Suprapubic skin (tissue), 4 donors: ENCODE measurements at places on chromosomes 5 and 9.

- DNase-seq = no peak
Measured at GRCh38 chr5:101163088-101163487, 260.0 kb upstream of the ST8SIA4 start.

- no peak for DNase-seq
Measured at GRCh38 chr9:95157481-95158151, 159.9 kb downstream of the FANCC start.

GRCh38 chr5:52560366-52560765, 227.3 kb upstream of the ITGA1 start:
- no peak for DNase-seq

- no peak for DNase-seq
Measured at GRCh38 chr5:593511-593910, 18.6 kb upstream of the CEP72 start.

GRCh38 chr9:109781086-109781485, 1.1 kb downstream of the PALM2AKAP2 start:
- DNase-seq = no peak

DNA sequence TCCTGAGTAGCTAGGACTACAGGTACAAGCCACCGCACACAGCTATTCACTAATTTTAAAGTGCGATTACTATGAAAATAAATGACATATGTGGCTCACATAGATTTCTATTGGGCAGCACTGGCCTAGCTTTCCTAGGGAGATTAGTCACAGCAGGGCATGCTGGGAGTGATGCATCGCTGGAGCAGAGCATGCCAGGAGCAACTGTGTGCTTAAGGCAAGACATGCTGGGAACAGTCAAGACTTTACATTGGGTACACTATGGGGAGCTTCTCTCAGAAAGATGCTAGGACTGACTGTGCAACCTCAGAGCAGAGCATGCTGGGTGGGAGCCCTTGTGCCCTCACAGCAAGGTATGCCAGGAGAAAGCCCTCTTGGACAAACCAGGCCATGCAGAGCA, 9.3 kb downstream of the ST6GALNAC6 start:
- DNase-seq = no peak

DNA sequence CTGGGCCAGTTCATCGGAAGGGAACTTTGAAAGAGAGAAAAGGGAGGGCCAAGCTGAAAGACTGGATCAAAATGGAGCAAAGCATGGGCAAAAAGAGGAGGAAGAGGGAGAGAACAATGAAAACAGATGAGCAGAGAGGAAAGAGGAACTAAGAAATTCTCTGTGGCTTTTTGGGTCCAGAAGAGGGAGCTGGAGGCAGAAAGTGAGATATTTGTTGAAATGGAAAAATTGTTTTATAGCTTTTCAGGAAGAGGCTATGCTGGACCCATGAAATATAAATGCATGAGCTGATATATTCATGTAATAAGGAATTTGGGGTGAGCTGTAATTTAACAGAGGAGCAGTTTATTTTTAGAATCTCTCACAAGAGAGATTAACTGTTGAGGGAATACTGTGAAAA, 457.3 kb downstream of the DMAC1 start:
- DNase-seq = no peak

DNA sequence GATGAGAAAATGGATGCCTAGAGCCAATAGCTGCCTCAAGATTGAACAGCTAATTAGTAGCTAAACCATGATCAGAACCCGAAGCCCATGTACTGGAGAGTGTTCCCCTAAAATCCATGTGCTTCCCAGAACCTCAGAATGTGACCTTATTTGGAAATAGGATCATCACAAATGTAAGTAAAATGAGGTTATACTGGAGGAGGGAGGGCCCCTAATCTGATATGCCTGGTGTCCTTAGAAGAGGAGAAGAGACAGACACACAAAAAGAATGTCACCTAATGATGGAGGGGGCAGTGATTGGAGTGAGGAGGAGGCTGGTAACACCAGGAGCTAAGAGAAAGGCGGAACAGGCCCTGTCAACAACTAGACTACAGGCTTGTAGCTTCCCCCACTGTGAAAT, 41.3 kb upstream of the FBP1 start:
- DNase-seq = no peak

DNA sequence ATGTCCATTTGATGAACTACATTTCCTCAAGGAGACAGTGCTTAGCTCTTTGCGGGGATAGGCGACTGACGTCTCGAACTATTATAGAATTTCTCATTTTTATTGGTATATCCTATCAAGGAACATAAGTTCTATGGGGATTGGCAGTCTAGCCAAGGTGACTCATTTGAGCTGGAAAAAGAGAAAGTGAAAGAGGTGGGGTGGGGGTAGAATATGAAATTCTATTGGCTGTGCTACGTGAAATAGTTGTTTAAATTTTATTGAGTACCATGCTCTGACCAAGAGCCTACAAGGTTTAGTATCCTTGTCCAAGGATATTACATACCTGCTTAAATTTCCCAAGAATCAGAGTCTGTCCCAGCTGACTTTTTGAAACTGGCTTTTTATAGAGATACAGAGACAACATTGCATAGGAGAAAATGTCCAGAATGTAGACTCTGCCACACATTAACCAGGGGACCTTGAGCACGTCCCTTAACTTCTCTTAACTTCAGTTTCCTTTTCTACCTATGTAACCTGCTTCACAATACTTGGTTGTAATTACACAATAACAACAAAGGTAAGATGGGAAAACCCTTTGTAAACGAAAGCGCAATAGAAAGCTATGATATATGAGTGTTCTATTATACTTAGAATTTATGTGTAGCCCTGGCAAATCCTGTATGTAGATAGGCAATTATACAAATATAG, 226.4 kb upstream of the WWC1 start:
- no peak for DNase-seq

DNA sequence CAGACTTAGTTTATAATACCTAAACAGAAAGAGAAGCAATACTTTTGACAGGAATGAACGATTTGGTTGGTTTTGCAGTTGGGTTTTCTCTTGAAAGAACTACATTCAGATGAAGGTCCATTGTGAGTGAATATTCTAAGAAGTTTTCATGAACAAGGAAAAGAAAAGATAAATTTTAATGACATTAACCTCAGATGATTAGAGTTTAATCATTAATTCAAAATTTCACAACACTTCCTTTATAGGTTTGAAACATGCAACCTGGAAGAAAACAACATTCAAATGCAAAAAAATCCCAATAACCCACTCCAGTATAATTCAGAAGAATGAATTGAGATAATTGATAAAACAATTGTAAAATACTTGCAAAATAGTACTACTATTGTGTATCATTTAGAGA, 23.8 kb downstream of the EQTN start:
- DNase-seq = no peak

GRCh38 chr5:73705364-73705763, 79.4 kb downstream of the ARHGEF28 start:
- DNase-seq = no peak

- DNase-seq = no peak
Measured at GRCh38 chr5:139460455-139460854, 2.1 kb downstream of the ECSCR start.

- DNase-seq = no peak
Measured at GRCh38 chr9:5025416-5025815, 40.3 kb downstream of the JAK2 start.

DNA sequence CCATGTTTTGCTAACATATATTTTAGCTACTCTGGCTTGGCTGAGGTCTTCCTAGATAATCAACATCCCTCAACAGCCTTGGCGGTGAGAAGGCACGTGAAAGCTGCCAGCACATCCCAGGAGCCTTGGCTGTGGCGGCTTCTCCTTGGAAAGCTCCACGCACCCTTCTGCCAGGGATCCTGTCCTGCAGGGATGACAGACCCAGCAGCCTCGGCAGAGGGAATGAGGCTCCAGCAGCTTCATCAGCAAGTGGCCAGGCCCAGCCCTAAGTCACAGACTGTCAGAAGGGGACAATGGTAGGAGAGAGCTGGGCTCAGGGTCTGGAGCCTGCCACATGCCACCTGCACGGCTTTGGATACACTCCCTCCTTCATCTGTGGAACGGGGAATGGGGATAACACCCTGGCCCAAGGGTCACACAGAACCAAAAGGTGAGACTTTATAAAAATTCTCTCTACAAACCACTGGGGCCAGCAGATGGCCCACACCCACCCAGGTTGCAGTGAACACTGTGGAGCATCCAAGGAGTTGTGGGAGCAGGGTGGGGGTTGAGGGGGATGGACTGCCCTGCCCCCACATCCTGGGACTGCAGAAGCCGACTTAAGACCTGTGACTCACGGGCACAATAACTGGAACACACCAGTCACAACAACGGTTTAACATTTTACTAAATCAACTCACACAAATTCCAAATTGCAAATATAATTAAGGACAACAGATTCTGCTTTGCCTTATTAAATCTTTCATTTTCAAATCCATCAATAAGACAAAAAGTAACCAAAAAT, 65.1 kb downstream of the MACROH2A1 start:
- no peak for DNase-seq

- no peak for DNase-seq
Measured at GRCh38 chr5:169106911-169107706, 193.8 kb downstream of the SLIT3 start.

DNA sequence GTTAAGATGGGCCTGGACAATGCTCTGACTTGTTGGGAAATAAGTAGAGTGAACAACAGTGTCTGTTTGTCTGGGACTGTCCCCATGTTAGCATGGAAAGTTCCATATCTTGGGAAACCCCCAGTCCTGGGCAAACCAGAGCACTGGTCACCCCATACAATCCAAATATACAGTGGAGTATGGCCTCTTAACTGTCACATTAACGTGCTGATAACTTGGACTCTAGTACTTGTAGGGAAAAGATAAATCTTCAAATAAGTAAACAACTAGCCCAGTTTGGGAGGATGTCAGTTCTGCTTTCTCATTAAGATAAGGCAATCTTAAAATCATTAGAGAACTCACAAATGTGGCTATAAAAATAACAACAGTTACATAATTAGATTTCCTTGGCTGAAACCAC, 47.6 kb upstream of the JAK2 start:
- DNase-seq = no peak
